ENCODE measurements at places on chromosomes 5 and 9.

DNA sequence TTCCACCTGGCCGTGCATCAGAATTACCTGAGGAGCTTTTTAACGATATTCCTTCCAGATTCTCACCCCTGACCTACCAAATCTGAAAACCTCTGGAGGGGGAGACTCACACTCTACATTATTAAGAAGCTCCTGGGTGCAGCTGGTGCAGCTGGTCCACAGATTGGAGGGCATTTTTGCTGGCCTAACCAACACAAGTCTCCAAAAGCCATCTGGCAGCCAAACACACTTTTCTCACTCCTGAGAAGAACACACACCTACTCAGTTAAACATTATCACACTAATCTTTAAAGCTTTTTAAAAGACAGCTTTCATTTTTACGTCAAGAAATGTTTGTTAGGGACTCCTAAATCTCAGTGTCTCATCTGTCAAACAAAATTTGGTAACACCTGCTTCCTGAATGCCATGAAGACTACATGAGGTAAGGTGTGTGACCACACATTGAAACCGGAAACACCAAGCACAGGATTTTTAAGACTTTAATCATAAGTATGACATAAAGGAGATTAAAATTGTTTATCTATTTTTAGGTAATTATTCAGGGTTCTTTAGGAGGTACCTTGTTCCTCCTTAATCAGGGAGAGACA lies 14.2 kb upstream of the PTPN3 start:
- no peak for DNase-seq
- H3K36me3 ChIP-seq: no peaks in the 10 kb centered on the region
- H3K4me3 ChIP-seq: no peak overlapping the region
- H3K27ac ChIP-seq: no peak overlapping the region

DNA sequence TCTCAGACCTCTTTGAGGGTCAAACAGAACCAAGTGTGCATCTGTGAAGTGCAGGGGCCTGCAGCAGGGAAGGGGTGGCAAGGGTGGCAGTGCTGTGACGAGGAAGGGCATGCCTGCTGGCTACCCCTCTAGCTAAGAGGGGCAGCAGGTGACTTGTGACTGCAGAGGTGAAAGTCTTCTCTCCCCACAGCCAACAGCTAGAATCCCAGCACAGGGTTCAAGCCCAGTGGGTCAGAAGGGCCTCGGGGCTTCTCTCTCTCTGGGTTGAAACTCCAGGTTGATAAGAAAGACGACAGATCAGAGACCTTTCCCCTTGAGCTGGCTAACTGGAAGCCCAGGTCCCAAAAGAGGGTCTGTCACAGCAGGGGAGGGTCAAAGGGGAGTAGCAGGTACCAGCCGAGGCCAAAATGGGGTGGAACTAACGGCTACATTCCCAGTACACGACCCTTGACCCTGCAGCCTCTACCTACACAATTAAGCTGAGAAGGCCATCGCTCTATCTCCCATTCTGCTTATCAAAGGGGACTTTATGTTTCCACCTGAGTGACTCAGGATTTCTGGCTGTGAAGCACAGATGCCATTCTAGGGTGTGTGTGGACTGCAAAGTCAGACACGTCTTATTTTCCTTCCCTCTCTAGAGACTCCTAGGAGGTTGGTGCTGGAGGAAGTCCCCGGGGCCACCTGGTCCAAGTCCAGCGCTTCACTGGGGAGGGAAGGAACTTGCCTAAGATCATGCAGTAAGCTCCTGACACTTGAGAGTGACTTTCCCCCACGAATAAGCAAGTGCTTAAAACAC lies 14.6 kb downstream of the ANKS6 start:
- no peak for DNase-seq
- no peak overlapping the region for H3K27ac ChIP-seq
- H3K4me1 ChIP-seq: no peaks in the 10 kb centered on the region

DNA sequence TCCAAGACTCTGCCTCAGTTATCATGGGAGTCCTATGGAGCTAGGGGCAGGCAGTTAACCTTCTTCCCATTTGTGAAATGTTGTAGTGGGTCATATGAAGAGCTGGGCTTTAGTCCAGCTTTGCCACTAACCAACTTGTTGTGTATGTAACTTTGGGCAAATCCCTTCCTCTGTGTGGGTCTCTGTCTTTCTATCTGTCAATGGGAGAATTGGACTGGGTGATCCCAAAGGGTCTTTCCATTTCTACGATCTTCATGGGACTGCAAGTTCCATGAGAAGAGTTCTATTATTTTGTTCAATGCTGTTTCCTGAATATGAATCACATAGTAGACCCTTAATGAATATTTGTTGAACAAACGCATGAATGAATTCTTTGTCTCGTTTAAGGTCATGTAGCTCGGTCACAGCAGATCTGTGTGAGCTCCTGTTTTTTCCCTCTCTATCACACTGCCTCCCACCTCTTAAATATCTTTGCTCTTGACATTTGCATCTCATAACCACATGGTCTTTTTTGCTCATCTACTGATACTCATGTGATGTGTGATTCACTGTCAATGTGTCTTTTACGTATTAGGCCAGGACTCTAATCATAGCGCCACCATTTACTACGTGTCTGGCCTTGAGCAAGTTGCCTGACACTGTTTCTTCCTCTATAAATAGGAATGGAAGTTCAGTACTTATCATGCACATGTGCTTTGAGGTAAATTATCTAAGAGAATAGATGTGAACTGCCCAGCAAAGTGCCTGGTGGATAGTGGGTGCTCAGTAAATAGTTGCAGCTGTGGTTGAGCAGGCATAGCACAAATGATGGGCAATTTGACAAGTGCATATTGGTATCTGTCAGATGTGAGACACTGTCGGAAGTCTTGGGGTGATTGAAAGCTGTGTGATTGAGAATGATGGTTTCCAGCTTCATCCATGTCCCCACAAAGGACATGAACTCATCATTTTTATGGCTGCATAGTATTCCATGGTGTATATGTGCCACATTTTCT lies 37.4 kb downstream of the PTTG1 start:
- H3K4me3 ChIP-seq: no peak overlapping the region
- H3K36me3 ChIP-seq: no peaks in the 10 kb centered on the region
- DNase-seq: no peak
- H3K4me1 ChIP-seq: peaks cover 10% of the 10 kb centered on the region

DNA sequence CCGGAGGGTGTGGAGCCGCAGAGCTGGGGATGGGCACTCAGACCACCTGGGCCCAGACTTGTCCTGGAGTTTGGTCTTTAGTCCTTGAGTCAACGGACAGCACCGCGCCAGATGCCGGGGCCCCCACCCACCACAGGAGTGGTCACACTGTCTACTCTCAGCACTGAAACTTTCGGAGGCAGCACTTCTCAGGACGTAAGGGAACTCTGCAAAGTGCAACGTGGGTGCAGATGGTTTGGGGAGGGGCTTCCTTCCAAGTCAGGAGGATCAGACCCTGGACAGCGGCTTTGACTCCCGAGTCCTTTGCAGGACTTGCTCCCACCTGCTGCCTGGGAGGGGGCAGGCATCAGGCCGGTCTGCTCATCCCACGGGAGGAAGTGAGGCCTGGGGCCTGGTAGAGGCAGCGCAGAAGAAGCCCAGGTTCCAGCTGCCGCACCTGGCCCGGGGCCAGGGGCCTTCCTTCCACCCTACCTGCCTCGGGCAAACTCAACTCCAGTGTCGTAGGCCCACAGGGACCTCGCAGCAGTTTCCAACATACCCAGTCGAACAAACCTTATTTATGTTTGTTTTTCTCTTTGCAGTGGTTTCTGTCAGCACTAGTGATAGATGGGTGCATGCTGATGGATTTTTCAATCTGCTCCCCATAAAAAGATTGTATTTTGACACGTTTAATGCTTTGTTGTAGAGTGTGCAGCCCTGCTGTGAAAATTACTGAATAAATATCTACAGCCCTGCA lies 149.8 kb upstream of the PPP1R26 start:
- no peak overlapping the region for H3K27ac ChIP-seq
- H3K36me3 ChIP-seq: no peaks in the 10 kb centered on the region
- H3K27me3 ChIP-seq: no peaks in the 10 kb centered on the region
- no peak for DNase-seq
- H3K4me3 ChIP-seq: no peak overlapping the region
